ENCODE measurements at places on chromosomes 6 and 20. TPM values are rescaled to one million over a fixed set of nuclear protein-coding genes. Genes with fewer than 3 reads are reported as not detected.

C20orf96 gene
- total RNA-seq: 0.93 TPM

KHDC1 gene
- 1.9 TPM for total RNA-seq

FNDC11 gene
- 0.27 TPM for total RNA-seq

KIFC1 gene
- not detected for total RNA-seq

CD83 gene
- 1.7 TPM for total RNA-seq

KIF16B gene
- 26.6 TPM for total RNA-seq

CNR1 gene
- total RNA-seq: 8.3 TPM

CRISP3 gene
- 0.12 TPM for total RNA-seq

GRCh38 chr6:44868335-44868668, 459.8 kb upstream of the RUNX2 start:
- ATAC-seq: no peak

DNA sequence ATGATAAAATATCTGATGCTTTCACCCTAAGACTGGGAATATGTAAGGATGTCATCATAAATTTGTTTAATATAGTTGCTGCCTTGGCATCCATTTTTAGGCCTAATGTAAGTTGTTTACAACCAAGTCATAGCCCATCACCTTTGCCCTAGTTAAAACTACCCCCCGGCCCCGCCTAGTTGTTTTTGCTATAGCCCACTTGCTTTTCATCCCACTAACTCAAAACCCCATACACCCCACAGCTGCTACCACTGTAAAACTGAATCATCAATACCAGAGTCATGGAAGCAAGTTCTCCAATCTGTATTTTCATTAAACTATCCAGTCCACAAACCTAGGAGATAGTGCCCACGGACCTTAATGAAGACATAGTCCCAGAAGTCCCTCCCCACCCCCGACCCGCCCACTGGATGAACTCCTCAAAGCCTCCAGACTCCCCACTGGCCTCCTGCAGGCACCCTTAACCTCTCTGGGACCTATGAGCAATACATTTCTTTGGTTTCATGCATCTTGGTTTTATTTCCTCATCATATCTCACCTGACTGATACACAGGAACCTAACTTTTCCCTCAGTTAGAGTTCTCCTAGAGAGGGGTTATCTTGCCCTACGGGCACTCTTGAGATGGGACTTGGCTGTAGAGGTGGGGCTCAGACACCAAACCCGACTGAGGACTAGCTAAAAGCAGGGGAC, 12.5 kb upstream of the ZDHHC14 start:
- no peak for ATAC-seq

- ATAC-seq: peak; percentile 75
These were observed 2.7 kb upstream of the C6orf62 start for GRCh38 chr6:24721461-24722215.

DNA sequence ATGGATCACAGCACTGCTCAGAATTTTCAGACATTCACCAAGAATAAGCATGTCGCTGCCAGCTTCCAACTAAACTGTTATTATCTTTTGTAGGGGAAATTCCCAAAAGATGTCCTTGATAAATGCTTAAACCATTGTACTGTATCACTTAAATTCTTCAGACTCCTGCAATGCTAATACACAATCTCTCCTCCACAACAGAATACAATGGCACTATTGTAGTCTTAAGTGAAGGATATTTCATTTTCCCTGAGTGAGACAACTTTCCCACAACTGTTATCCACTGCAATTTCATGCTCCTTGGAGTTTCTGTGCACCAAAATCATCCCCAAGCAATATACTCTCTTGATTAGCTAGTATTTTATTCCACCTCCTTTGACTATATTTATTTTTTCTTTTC, 189.7 kb downstream of the COL9A1 start:
- ATAC-seq: no peak

DNA sequence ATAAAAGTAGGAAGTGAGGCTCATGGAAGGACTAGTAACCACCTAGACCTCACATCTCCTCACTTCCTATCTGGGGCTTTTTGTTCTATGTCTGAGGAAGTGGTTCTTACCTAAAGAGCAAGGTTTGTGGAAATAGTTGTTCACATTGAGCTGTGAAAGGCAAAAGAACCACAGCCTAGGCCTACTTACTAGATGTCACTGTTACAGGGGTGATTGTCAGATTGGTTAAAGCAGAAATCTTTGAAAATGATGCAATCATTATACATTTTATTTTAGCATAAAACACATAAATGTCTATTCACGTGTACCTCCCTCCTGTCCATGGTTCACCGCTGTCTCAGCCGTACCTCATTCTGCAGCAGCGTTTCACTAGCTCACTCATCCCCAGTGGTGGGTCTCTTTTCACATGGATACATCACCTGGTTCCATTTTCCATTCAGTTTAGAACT, 268.8 kb downstream of the TMEM242 start:
- ATAC-seq: no peak

GRCh38 chr6:35719404-35719829, 17.4 kb upstream of the ARMC12 start:
- ATAC-seq: no peak

GRCh38 chr6:160851031-160851430, 140.5 kb upstream of the MAP3K4 start:
- no peak for ATAC-seq

DNA sequence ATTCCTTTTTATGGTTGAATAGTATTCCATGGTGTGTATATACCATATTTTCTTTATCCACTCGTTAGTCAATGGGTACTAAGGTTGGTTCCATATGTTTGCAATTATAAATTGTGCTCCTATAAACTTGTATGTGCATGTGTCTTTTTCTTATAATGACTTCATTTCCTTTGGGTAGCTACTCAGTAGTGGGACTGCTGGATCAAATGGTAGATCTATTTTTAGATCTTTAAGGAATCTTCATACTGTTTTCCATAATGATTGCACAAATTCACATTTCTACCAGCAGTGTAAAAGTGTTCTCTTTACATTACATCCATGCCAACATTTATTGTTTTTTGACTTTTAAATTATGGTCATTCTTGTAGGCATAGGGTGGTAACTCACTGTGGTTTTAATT, 164.3 kb downstream of the TASP1 start:
- no peak for ATAC-seq

- ATAC-seq: peak; percentile 94
These were observed 66.6 kb downstream of the TNFAIP3 start for GRCh38 chr6:137933696-137934095.

DNA sequence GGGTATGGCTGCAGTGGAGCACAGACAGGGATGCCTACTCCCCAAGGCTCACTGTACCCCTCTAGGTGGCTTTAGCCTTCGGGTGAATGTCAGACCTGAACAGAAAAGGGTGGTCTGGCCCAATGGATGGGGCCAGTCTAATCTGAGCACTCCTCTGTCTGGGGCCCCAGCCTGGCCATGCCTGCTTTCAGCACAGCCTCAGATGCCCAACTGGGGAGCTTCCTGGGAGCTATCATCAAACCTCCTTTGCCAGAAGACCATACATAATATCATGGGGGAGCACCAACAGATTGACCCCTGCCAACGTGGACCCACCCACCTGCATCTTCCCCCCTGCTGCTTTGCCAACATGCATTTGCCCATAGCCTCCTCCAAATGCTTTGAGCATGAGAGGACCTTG, 454.1 kb upstream of the KHDRBS2 start:
- no peak for ATAC-seq

DNA sequence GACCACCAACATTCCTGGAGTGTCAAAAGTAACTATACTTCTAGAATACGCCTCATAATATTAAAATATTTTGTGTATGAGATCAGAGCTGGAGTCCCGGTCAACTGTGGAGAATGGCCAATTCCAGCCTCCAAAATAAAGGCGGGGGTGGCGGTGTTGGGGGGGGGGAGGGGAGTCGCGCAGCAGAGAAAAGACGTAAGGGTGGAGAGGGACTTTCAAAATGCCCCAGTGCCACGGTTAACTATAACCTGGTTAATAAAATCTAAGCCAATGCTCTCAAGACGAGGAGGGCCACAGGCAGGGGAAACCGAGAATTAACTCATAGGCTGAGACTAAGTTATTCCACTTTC, 1.3 kb downstream of the NUP153 start:
- ATAC-seq: peak; percentile 14

GRCh38 chr20:1702328-1702727, 44.7 kb upstream of the SIRPG start:
- ATAC-seq: no peak

Measured in gastroesophageal sphincter (tissue), 4 donors.